ENCODE measurements at places on chromosomes 7 and 10. TPM values are rescaled to one million over a fixed set of nuclear protein-coding genes. Genes with fewer than 3 reads are reported as not detected.

GRCh38 chr10:49310460-49310859 is 11.5 kb downstream of the C10orf71 start:
- peak; percentile 40 for DNase-seq

DNA sequence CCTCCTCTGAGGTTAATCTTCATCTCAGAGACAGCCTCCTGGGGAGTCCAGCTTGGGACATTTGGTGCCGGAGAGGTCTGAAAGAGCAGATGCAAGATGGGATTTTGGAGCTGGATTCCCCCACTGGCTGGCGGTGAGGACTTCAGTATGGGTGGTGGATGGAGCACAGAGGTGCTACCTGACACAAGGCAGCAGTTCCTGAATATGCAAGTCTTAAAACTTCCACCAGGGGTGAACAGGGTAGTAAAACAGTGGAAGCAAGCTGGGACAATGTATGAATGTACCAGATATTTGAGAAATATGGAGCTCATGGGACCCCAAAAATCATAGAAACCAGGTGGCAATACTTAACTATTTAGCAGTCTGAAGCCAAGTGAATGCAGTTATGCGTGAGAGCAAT is 4.8 kb upstream of the TAF3 start:
- no peak for DNase-seq

Gene AGAP5
- 7.1 TPM for total RNA-seq

Gene TEX36
- total RNA-seq: not detected

Gene CH25H
- total RNA-seq: not detected

Gene CHAT
- total RNA-seq: not detected

DNA sequence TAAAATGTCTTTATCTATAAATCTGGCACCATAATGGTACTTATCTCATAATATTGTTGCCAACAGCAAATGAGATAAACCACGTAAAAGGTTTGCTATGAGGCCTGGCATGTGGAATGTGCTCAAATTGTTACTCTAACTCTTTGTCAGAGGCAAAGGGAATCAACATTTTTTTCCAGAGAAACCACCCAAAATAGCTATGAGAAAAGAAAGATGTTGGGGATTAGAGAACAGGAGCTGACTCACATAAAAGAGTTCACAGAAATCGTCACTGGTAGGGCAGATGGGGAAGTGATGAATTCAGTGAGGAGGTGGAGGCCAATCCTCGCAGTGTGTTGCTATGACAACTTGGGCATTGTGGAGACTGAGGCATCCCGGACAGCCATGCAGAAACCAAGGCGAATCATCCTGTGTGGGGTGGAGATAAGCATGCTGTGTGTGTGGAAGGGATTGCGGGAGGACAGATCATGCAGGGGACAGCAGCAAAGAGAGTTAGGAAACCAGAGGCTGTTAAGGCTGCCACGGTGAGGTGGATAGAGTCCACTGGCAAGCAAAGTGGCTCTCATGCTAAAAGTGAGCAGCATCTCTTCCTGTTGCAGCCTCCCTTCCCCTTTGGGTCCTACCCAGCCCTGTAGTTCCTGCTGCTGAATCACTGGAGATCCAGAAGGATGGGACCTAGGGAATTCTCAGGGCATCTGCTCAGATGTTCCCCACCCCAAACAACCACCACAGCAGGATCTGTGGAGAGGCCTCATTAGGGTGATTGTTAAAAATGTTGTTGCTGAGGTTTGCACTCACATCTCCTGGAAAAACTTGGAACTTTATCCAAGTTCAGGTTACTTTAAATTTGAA is 103.9 kb downstream of the CUBN start:
- peak; percentile 88 for DNase-seq

- no peak for DNase-seq
Observed at GRCh38 chr7:8362723-8363369, 70.6 kb upstream of the NXPH1 start.

- no peak for DNase-seq
Observed at GRCh38 chr7:21883069-21883468, 62.6 kb downstream of the CDCA7L start.

- DNase-seq: peak; percentile 27
Observed at GRCh38 chr7:99665312-99666012, 14.3 kb downstream of the CYP3A5 start.

- no peak for DNase-seq
Observed at GRCh38 chr7:2873146-2873545, 29.0 kb upstream of the GNA12 start.

Gene OR6B1
- total RNA-seq: not detected

DNA sequence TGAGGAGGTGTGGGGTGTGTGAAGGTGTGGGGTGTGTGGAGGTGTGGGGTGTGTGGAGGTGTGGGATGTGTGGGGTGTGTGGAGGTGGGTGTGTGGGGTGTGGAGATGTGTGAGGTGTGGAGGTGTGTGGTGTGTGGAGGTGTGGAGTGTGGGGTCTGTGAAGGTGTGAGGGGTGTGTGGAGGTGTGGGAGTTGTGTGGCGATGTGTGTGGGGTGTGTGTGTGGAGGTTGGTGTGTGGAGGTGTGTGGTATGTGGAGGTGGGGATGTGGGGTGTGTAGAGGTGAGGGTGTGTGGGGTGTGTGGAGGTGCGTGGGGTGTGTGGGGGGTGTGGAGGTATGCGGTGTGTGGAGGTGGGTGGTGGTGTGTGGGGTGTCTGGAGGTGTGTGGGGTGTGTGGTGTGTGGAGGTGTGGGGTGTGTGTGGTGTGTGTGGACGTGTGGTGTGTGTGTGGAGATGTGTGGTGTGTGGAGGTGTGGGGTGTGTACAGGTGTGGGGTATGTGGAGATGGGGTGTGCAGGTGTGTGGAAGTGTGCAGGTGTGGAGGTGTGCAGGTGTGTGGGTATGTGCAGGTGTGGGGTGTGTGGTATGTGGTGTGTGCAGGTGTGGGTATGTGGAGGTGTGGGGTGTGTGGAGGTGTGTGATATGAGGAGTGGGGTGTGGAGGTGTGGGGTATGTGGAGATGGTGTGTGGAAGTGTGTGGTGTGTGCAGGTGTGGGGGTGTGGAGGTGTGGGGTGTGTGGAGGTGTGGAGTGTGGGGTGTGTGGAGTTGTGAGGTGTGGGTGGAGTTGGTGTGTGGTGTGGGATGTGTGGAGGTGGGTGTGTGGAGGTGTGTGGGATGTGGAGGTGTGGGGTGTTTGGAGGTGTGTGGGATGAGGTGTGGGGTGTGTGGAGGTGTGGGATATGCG is 34.5 kb downstream of the SPDYE17 start:
- DNase-seq: no peak

- DNase-seq: no peak
Observed at GRCh38 chr7:68893411-68893810, 704.9 kb upstream of the AUTS2 start.

All from activated CD4-positive, alpha-beta T cell treated with anti-CD3 and anti-CD28 coated beads for 36 hours (primary cell).